NCI-H69 (cell line): ENCODE measurements at places on chromosomes 7 and 10.
A peak's percentile ranks its signal among the peaks of the same experiment; 100 is the strongest.

GRCh38 chr10:107665459-107665858, 501.0 kb upstream of the SORCS1 start:
- no peak for DNase-seq

DNA sequence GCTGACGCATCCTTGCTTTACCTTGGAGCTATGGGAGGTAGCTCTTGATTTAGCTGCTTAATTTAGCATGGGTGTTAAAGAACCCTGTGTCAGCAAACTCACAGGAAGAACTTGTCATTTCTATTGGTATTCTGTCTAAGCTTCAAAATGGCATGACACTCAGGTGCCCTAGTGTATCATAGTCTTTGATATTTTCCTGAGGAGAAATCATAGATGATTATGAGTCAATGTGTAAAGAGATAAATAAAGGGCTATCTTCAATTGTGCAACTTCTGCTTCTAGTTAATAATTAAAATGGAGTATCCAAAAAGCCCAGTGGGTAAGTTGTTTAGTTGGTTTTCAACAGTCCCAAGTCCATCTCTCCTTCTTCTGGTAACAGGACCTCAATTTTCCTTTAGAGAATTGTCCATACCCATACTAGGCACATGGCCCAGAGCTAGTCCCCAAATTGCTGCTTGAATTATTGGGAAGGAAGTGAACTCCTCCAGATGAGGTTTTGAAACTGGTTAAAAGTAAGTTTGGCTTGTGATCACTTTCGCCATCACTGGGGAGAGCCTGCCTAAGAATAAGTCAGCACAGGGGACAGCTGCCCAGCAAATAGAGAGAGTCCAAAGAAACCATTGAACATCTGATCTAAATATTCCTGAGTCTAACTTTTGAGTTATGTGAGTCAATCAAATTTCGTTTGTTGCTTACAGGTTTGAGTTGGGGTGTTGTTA, 169.0 kb upstream of the PHYHIPL start:
- peak; percentile 7 for DNase-seq

DNA sequence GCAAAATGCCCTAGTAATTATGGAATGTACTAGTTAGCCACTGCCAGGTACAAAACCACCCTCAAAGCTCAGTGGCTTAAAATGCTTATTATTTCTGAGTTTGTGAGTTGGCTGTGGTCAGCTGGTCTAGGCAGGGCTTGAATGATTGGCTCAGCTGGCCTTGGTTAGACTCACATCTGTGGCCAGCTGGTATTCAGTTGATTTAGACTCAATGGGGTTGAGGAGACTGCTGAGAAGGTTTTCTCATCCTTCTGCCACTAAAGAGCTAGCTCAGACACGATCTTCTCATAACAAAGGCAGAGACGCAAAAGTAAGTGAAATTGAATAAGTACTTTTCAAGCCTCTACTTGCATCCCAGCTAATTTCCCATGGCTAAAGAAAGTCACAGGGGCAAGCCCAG, 57.1 kb upstream of the CYP2C18 start:
- no peak for DNase-seq

- no peak for DNase-seq
Observed at GRCh38 chr7:44827567-44827966, 20.3 kb downstream of the H2AZ2 start.

- DNase-seq = no peak
Observed at GRCh38 chr10:107002068-107002467, 162.4 kb downstream of the SORCS1 start.

GRCh38 chr7:117665368-117665767, 185.5 kb downstream of the CFTR start:
- DNase-seq = no peak

GRCh38 chr10:112677689-112678088, 230.7 kb downstream of the VTI1A start:
- DNase-seq = no peak

DNA sequence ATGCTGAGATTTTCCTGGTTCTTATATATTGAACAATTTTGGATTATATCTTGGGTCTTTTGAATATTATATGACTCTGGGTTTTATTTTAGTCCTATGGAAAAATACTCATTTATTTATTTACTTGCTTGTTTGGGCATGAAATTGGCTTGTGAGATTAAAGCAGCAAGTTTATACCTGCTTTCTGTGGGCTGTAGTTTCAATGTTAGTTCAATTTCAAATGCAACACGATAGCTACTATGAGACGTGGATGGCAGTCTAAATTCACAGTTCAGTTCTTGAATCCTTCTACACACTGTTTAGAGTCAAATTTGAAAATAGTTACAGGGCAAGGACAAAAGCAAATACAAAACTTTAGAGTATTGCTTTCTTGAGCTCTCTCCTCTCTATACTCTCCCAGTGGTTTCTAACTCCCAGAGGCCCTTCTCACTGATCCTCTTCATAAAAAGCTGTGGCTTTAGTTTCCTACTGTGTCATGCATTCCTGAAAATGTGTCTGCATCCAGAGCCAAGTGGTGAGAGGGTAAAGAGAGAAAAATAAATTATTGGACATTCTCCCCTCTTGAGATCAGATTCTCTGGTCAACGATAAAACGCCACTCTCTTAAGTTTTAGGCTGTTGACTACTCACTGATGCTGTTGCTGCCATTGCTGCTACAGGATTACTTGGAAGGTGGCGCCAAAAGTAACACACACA, 34.4 kb downstream of the POLR1F start:
- DNase-seq = no peak
